ENCODE measurements at places on chromosomes 12 and 14.

DNA sequence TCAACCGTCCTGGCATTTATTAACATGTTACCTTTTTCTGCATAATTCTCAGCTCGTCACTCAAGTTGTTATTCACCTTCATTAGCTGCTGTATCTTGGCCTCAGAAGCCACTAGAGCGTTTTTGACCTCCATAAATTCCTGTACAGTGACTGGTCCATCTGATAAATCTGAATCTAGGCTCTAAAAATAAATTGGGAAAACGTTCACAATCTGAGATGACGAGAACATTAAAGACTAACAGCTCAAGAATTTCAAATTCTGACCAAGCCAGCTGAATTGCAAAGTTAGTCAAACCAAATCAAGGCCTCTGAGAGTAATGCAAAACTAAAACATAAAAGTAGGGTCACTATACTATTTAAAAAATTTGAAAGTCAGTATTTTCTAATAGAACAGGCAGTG lies 45.0 kb downstream of the GIT2 start:
- DNase-seq: no peak

DNA sequence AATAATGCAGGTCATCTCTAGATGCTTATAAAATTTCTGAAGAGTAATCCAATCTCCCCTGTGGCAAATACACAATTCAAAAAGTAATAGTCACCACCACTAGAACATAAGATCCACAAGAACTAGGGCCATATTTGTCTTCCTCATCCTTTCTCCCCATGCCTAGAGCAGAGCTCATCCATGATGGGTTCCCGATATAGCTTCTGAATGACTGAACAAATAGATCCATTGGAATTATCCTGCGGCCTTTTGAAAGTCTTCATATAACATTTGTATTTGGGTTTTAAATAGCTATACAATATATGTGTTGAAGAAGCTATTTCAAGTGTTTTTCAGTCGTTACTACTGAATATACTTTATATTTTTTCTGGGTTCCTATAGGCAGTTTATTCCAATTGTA lies 5.7 kb downstream of the DCN start:
- no peak for DNase-seq

- no peak for DNase-seq
Observed at GRCh38 chr14:86521031-86521730, 991.2 kb downstream of the FLRT2 start.

- no peak for DNase-seq
Observed at GRCh38 chr14:96586056-96586455, 83.9 kb downstream of the PAPOLA start.

- DNase-seq: no peak
Observed at GRCh38 chr12:96218989-96219678, 25.0 kb downstream of the ELK3 start.

GRCh38 chr14:34620115-34620514 lies 9.8 kb downstream of the SNX6 start:
- DNase-seq: no peak

DNA sequence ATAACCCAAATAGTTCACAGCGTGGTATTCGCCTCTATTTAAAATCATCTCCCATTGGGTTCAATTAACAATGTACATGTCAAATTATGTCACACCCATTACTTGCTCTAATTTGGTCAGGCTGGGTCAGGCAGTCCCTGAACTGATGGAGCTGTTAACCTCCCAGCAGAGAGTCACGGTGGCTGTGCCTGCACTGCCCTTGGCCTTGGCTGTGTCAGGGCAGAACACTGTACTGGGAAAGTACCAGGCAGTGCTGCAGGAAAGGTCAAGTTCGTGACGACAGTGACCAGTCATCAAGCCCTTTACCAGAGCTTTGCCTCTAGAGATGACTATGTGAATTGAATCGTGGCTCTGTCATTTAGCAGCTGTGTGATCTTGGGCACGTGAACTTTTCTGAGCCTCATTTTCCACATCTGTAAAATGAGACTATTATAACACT lies 100.0 kb downstream of the ARF6 start:
- no peak for DNase-seq

GRCh38 chr14:61704554-61704953 lies 9.2 kb downstream of the HIF1A start:
- DNase-seq: no peak

DNA sequence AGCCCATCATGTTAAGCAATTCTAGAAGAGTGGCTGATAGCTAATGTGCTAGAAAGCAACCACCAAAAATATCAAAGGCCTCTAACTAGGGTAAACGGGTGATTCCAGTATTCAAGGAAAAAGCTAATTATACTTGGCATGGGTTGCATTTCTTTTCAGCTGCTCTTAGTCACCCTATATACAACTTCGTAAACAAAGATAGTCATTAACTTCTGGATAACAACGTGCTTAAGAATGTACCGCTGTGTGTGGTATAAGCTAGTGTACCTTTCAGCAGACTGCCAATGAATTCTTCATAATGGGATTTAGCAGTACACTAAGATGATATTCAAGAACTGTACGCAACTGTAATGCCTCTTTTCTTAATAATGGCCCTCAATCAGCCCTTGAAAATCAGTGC lies 42.2 kb upstream of the SLC6A13 start:
- DNase-seq: no peak

Data from stimulated activated CD8-positive, alpha-beta memory T cell treated with anti-CD3 and anti-CD28 coated beads, Interleukin-7, amount 100 ng/mL, for 24 hours (primary cell).